EL (cell line): ENCODE measurements at places on chromosomes 6 and 20.

- DNase-seq: no peak
These were observed 4.0 kb upstream of the UBD start for GRCh38 chr6:29563435-29563965.

GRCh38 chr20:48626226-48626937 is 201.4 kb downstream of the PREX1 start:
- DNase-seq: no peak

DNA sequence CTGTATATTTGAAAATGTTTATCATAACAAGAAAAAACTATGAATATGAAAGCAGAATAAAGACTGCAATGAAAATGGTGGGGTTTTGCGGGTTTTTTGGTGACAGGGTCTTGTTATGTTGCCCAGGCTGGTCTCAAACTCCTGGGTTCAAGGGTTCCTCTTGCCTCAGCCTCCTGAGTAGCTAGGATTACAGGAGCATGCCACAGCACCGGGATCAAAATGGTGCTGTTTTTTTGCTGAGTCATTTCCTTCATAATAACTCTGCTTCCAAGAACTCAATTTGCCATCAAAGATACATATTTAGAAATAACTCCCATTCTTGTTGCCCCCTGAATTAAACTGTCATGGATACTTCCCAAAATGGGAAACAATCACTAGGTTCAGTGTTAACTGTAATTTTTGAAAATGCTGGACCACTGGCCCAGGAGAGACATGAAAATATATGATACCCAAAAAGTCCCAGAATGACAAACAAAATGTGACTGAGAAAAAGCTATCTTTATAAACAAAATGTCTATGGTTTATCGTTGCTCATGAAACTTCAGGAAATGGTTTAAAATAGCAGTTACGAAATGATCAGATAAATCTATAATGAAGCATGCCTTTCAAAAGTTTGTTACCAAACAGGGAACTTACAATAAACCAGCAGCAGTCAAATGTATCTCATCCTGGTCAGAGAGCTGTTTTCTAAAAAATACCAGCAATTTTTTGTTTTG is 32.2 kb downstream of the ILRUN start:
- peak; percentile 49 for DNase-seq

DNA sequence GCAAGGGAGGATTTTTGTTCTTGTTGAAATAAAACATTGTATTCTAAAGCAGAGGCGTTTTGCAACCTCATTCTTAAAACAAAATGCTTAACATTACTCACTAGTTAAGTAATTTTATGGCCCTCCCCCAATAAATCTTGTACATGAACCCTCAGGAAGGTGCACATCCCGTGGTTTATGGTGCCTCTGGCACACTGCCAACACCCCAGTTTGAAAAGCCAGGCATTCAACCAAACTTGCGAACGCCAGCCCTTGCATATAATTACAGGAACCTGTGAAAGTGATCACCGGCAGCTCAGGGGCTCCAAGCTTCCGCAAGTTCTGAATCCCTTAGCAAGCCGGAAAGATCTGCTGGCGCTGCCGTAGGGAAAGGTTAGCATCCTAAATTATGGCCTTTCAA is 1109.0 kb upstream of the FLRT3 start:
- no peak for DNase-seq

- no peak for DNase-seq
These were observed 129.6 kb downstream of the TAF4 start for GRCh38 chr20:61935926-61936700.

DNA sequence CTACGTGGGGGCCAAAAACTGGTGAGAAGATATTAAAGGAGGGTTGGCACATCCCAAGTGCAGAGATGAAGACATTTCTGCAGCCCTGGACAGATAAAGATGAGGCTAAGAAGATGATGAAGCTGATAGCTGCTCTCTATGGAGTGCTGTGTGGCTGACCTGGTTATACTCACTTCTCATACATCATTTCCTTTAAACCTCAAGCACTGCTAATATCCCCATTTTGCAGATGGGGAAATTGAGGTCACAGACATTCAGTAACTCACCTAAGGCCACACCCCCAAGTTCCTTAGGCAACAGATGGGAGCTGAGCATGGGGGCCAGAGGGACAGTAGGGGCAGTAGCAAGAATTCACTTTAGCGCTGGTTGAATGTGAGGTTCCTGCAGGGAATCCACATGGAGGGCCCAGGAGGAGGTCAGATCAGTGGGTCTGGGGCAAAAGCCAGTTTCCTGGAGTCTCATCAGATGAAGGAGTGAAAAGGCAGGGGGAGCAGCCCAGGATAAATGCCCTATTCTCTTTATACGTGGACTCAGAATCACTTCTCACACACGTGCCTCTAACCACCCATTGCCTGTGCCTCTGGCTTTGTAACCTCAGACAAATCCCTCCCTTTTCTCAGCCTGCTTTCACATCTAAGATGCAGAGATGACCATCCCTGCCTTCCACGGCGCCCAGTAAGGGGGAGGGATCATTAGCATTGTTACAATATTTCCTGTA is 125.8 kb downstream of the NFATC2 start:
- DNase-seq: no peak

DNA sequence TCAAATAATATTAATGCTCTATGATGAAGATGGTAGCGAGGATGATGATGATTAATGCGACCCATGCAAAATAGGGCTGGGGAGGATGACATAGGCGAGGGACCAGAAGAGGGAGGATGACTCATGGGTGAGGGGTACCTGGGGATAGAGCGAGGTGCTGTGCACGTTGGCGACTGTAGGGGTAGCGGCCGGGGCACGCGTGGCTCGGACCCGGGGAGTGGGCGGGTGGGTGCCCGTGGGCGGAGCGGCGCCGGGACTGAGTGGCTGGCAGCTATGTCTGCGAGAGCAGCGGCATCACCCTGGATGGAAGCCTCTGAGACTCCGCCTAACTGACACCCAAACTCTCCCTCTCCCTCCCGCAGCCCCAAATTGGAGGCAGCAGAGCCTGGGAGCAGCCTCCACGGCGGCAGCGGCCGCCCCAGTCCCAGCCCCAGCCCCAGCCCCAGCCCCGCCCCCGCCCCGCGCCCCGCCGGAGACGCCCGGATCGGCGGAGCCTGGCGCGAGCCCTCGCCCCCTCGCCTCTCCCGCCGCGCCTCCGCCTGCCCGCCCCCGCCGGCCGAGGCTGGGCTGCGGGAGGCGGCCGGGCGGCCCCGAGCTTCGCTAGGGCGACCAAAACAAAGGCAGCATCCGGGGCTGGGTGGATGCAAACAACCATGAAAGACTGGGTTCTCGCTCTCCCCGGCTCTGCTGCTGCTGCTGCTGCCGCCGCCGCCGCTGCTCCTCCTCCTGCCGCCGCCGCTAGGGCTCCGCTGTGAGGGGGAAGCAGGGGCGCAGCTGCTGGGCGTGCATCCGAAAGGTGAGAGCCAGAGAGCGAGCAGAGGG is at the start of gene RIMS1:
RIMS1 (plus strand) TSS at position 367 of the 822 bp plus-strand sequence. CDS start 474 bp downstream, outside the sequence.
- peak; percentile 26 for DNase-seq

DNA sequence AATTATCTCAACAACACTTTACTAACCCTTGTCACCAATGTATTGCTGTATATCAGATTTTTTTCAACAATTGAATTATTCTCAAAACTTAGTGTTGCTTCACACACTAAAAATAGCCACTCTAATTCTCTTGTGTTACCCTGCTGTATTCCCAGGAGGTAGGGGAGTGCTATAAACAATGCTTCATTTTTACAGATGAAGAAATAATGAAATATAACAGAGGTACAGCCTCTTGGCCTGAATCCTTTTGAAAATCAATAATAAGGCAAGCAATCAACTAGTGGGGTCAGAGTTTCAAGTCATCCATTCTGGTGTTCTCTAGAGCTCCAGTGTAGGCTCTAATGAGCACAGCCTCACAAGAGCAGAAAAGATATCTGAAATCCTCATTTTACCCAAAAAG is 10.9 kb downstream of the HIVEP2 start:
- DNase-seq: no peak

DNA sequence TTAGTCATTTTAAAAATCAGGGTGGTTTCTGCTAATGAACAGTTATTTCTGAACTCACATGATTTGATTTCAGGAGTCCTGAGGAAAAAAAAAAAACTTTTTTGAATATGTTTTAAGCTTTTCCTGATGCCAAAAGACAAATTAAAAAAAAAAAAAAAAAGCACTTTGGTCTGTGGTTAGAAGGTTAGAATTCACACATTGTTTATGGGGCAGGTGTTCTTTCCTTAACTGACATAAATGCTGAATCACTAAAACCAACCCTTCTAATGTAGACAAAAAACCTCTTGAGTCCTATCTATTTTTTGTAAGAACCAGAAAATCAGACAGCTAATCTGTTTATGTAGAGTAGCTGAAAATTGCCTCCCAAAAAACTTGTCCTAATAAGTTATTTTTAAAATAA is 20.4 kb downstream of the THEMIS start:
- DNase-seq: no peak

DNA sequence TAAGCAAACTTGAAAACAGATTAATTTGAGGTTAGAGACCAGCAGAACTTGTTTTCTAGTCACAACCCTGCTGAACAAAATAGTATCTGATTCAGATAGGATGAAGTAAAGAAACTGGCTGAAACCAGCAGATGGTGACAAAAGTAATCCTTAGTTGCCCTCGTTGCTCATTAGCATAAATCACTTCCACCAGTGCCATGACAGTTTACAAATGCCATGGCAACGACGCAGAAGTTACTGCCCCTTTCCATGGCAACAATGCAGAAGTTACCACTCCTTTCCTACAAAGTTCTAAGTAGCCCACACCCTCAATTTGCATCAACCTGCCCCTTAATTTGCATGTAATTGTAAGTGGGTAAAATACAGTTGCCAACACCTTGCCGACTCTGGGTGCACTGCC is 23.7 kb downstream of the SNRPB start:
- no peak for DNase-seq

DNA sequence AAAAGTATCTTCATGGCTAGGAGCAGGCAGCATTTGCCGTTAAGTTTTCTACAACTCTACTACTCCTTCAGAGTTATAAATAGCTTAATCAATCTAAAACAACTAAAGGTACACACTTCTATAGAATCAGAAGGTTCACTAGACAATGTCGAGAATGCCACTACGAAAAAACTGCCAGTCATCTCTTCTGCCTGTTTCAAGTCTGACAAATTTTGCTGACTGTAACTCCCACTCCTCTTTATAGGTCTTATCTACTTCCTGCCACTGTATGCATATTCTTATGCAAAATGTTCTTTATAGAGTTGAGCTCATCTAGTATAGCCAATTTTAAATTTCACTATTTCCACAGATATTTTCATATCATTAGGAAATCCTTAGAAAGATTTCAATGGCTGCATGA is 160.1 kb downstream of the EYS start:
- no peak for DNase-seq

DNA sequence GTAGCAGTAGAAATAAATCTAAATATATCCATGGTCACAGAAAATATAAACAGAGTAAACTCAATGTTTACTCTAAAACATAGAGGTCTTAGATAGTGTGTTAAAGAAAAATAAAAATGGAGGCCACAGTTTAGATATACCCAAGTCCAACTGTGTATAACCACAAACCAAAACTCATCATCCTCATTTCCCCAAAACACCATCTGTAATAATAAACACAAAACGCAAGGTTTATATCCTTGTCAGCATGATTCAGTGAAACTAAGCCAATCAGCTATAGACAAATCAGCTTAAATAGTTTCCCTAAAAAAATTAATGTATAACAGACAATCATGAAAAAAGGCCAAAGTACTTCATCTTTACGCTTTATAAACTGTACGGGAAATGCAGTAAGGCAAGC is 2.7 kb upstream of the HACE1 start:
- peak; percentile 19 for DNase-seq

DNA sequence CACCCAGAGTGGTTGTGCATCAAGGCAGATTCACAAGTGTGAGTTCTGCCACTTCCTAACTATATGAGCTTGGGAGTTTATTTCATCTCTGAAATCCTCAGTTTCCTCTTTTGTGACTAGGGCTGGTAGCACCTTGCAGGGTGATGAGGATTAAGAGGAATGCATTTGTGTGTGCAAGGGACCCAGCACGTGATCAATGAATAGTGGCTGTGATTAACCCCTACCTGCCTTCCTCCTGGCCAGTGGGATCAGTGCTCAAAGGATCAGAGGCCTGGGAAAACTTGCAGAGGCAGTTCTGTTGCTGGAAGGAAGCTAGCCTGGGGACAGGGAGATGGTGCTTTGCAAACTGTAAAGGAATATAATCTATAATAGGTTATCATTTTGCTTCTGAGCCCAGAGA is 7.3 kb downstream of the SDC4 start:
- no peak for DNase-seq

GRCh38 chr20:5488823-5489222 is 172.1 kb upstream of the PROKR2 start:
- DNase-seq: no peak

DNA sequence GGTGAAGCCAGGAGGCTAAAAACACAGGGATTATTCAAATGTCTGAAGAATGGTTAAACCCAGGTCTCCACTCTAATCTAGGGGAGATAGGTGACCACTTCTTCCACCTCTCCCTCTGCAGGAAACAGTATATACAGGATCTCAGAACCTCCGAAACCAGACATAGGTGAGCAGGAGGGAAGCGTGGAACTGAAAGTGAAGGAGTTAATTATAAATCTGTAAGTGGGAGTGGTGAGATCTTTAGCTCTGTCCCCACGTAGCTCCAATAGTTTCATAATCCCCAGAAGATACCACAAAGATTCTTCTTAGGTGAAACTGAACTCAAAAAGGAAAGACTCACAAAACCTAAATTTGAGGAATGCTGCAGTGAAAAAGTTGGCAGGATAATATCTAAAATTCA is 76.8 kb downstream of the THEMIS start:
- DNase-seq: no peak

GRCh38 chr6:3918469-3918868 is 69.3 kb downstream of the FAM50B start:
- DNase-seq: no peak

DNA sequence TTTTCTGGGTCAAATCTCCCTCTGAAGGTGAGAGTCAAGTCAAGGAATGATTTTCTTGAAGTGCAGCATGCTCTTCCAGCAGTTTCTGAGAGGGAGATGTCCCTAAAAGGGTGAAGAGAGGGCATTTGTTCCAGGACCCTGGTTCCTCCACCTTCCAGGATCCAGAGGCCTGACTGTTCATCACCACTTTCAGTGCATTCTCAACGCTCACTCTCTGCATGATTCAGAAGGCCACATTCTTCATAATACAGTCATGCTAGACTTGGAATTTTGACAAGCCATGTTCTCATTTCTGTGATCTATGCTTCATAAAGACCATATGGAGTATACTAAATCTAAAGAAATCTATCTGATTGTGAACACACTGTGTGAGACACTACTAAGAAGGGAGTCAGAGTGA is 85.1 kb downstream of the PDE7B start:
- peak; percentile 98 for DNase-seq

DNA sequence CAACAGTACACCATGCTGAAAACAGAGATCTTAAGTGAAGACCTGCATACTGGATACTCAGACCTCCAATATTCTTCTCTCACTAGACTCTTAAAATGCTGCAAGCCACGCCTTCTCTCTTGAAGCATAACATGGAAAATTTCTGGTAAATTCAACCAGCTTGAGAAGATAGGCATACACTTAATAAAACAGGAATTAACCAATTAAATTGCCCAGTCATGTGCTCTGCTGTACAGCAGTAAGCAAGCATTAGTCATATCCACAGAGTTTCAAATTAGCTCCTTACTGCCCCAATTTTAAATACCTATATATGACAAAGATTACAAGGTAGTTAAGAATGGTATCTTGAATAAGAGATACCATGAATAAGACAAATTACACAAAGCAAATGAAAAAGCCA is 53.8 kb downstream of the C6orf58 start:
- DNase-seq: no peak
